IPS-NIHi11 (cell line): ENCODE measurements at places on chromosomes 11 and 22.
A peak's percentile ranks its signal among the peaks of the same experiment; 100 is the strongest.

- DNase-seq, result no peak
Observed at GRCh38 chr11:100857236-100858005, 170.3 kb downstream of the ARHGAP42 start.

DNA sequence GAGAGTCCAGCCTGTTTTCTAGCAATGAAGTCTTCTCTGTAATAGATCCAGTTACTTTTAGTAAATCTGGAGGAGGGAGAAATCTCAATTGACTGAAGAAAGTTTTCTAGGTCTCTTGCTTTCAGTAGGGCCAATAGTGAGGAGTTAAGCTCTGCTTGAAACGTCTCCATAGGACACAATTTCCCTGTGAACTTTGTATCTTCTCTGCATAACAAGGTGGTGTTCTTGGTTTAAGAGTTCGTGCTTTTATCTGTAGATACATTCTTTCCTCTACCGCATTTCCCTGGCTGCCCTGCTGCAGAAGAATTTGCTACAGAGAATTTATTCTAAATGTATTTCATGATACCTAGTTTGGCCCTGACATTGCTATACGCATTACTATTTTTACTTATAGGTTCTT is 183.1 kb downstream of the ARHGAP42 start:
- DNase-seq, result no peak

GRCh38 chr22:49829044-49829853 is 1.6 kb upstream of the BRD1 start:
- DNase-seq, result peak; percentile 0

- DNase-seq, result no peak
Observed at GRCh38 chr11:75293903-75294302, 53.3 kb downstream of the TPBGL start.

DNA sequence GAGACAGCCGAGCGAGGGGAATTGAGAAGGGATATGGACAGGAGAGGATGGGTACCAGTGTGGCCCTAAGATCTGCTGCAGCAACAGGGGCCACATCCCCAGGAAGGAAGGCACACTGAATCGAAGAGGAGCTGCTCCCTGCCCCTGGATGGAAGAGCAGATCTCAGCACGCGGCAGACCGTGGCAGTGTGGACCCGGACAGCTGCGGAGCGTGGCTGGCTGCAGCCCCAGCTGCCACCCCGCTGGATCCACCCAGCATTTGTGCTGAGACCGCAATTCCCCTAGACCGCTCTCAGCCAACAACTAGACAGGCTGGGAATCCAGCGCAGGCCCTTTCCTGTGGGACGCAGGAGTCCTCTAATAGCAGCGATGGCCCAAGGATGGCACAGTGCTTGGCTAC is 94.7 kb downstream of the NECTIN1 start:
- DNase-seq, result no peak
